ENCODE measurements at places on chromosomes 13 and 19.

DNA sequence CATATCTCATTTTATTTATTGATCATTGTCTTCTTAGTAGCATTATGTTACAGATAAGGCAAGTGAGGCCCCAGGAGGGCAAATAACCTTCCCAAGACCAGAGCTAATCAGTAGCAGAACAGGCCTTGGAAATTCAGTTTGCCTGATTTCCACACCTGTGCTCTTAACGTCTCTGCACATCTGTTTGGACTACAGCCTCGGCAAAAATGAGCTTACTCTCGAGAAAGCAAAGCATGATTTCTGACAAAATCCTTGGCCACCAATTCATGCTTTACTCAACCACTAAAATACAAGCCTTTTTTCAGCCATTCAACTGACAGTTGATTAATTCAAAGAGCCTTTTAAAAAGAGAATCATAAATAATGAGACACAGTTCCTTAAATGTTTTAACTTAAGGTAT, 309.3 kb upstream of the HTR2A start:
- no peak for DNase-seq

DNA sequence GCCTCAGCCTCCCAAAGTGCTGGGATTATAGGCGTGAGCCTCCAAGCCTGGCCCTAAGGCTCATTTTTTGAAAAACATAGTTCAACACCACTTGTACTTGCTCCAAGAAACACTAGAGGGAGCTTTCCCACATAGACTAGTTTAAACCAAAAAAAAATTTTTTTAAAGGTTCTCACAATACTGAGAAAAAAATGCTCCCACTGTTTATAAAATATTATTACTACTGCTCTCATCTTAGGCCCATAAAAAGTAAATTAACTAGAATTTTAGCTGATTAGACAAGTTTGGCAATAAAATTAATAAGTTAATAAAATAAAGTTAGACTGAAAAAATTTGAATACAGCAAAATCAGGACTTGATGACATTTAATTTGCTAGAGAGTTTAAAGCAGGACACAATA, 109.5 kb downstream of the TBC1D4 start:
- DNase-seq: no peak

DNA sequence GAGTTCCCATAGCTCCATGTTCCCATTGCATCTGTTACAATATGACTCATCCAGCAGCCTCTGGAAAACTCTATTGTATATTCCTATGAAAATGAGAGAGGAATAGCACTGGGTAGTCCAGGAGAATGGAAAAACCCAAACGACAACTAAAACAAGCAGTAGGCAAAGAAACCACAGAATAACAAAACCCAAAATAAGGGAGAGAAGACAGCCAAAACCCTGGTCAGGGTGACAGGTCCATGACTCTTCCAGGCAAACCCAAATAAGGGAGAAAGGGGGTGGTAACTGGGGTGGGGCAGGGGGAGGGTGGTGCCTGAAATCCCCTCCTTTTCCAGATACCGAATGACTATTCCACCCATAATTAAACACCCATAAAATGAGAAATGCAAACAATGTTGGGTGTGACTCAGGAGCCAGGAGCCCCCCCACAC, 4.0 kb upstream of the ZNF8 start:
- DNase-seq: no peak

- DNase-seq: no peak
These were observed 387.4 kb downstream of the PCDH9 start for GRCh38 chr13:66842766-66843165.

GRCh38 chr13:49395451-49395865, 48.4 kb downstream of the CAB39L start:
- no peak for DNase-seq

- peak; percentile 99 for DNase-seq
These were observed 2.1 kb upstream of the RSPH6A start for GRCh38 chr19:45817010-45817724.

- peak; percentile 36 for DNase-seq
These were observed 36.4 kb upstream of the IGSF23 start for GRCh38 chr19:44576843-44577565.

- no peak for DNase-seq
These were observed 470.7 kb upstream of the SLITRK1 start for GRCh38 chr13:84352946-84353345.

DNA sequence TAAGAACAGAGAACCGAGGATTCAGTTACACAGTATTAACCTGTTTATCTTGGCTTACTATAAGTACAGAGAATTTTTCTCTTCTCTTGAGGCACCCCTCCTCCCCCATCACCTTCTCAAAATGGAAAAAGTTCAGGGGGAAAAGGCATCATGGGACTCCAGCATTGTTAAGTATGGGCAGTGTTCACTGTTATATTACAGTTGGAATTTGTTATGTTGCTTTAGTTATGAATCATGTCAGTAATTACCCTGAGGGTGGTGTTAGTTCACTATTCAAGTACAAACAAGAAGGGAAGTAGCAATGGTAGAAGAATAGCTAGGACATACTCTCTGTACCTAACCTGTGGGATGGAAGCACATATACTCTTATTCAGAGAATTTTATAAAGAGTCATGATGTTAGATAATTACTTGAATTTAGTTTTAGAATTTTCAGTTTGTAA, 12.0 kb downstream of the LPAR6 start:
- no peak for DNase-seq

- DNase-seq: no peak
These were observed 209.4 kb downstream of the ITGBL1 start for GRCh38 chr13:101661839-101662238.

- DNase-seq: no peak
These were observed 88.2 kb downstream of the AKAP11 start for GRCh38 chr13:42360046-42360574.

DNA sequence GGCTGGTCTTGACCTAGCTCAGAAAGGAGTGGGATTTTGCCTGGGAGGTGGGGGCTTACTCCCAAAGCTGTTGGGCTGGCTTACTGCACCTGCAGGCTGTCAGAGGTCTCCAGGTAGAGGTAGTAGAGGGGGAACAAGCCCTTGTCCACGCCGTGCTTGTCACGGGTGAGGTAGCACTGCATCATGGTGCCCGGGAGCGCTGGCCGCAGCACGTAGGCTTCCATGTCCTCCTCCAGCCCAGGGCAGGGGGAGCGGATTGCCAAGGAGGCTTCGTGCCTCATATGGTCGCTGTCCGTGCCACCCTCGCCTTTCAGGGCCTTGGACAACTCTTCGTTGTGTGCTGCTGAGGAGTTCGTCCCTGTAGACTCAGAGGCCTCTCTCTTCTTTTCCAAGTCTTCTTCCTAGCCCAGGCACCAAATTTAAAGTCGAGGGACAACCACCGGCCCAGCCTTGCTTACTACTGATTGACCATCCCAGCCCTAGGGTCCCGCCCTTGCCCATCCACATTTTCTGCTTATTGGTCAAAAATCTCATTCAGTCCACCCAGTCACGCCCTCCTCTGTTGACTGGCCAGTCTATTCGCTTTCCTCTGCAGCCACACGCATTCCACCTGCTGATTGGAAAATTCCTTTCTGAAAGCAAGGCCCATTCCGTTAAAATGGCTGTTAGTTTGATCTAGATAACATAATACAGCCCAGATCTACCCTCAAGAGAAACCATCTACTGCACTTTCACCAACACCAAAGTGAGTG, 10.5 kb downstream of the TULP2 start:
- no peak for DNase-seq

DNA sequence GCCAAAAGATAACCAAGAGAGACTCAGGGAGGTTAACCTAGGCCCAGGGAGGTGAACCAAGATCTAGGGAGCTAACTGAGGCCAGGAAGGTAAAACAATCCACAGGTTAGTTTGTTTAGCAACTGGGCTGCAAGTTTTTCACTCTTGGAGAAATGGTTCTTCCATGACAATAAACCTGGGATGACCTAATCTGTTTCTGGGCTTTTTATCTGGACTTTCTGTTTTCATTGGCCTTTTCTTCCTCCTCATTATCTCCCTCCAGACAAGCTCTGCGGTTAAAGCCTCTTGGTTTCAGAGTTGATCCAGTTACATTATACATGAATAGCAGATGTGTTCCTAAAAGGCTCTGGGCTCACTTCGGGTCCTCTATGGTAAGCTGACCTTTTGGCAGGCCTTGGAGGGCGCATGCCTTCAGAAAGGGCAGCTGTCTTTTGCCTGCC, 44.2 kb downstream of the PCDH8 start:
- DNase-seq: no peak

GRCh38 chr13:39510316-39510695, 92.7 kb downstream of the LHFPL6 start:
- no peak for DNase-seq

- DNase-seq: no peak
These were observed 43.5 kb upstream of the SHISA2 start for GRCh38 chr13:26095338-26095737.

DNA sequence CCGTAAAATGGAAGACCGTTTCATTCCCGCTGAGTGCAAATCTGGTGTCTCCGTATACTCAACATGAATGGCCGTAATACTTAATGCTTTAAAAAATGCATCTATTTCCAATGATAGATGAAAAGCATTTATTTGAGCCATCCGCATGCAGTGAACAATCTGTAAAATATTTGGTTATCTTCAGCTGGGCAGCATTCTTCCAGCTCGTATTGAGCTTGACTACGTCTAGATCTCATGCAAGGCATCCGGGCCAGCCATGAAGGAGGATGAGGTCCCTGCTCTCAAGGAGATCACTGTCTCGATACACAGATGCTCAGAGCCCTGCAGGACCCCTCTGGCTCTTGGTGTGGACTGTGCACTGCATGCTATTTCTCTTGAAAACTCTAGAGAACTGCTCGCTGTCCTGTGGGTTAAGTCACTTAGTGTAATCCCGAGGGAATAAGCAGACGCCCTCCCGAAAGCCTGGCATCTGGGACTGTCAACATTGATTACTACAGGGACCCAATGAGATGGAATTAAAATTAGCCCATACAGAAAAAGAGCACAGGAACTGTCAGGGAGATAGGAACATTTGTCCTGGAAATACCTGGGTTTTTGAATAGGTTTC, 112.4 kb upstream of the RNF113B start:
- no peak for DNase-seq

DNA sequence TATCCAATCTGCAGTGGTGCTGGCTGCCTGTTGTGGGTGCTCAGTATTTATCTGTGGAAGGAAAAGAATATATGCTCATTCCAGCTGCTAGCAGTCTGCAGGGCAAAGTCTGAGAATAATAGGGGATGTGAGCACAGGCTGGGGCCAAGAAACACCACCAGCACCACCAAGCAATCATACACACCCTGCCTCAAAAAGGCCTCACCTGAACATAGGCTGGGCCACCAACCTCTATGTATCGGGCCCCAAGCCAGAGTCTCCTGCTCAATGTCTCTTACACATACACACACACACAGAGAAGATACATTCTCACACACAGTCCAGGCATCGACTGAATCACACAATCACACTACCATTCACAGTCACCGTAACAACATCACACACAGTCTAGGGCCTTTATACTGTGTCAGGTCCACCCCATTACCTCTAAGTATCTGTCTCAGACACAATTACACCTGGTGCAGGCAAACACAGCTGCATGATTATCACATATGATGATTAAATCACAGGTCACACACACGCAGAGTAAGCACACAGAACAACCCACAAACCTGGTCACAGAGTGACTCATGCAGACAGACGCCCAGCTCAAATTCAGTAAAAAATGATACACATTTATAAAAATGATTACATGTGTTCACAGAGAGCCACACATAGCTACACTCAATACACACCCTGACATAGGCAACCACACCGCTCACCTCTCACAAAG, 1.3 kb upstream of the ZSCAN22 start:
- no peak for DNase-seq

DNA sequence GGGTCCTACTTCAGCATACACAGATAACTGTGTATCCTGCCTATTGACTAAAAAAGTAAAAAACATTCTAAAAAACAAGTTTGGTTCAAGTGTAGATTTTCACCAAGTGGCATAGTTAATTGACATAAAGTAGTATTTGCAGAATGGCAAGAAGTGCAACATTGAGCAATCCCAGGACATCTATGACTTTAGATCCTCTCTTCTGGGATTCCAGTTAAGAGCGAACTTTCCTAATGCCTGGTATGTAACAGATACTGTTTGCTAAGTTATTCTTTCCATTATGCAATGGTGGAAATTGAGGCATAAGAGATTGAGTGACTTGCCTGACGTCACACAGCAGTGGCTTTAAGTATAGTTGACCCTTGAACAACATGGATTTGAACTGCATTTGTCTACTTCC, 96.1 kb downstream of the ZMYM2 start:
- no peak for DNase-seq

DNA sequence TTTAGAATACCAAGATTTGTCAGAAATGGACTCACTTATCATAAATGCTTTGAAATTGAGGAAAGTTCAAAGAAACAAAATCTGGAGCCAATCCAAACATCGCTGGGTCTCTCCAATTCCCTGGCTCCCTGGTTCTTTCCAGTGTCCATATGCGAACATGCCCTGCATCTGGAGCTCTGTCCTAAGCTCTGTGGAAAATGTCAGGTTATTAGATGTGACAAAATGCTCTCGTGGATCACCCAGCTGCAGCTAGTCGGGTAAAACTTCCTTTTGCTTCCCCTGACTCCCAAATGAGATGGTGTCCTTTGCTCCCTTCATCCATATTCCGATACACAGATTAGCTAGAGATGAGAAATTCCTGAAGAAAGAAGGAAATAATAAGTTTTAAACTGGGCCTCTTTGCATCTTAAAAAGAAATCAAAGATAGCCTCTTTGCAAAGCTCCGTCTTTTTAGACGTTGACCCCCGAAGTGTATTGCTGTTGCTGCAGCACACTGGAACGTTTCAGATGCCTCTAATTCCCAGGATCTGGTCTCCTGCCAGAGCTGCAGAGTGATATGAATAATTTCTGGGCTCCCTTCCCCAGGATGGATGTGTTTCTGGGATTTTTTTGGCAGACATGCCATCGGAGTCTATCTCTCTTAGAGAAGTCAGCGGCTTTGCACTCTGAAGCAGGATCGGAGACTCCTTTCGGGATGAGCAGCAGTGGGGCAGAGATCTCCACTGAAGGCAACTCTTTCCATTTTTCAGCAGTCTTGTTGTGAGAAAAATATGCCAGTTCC, 102.9 kb downstream of the TEX26 start:
- no peak for DNase-seq

DNA sequence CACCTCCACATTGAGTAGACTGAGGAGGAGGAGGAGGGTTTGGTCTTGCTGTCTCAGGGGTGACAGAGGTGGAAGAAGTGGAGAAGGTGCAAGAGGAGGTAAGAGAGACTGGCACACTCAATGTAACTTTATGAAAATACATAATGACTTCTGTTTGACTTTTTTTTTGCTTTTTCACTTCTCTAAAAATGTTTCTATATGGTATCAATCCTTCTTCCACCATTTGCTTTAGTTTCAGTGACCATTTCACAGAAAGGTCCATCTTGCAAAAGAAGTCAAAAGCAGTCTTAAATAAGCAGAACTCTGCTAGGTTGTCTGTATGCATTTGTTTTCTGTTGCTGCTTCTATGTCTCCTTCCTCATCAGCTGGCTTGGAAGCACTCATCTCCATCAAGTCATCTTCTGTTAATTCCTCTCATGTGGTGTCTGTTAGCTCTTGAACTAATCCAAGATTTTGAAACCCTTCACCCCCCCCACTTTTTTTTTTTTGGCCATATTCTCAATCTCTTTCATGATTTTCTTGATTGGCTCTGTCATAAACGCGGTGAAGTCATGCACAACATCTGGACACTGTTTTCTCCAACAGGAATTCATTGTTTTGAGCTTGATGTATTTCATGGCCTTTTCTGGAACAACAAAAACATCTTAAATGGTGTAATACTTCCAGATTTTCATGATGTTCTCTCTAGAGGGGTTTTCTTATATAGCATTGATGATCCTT, 80.8 kb downstream of the KL start:
- no peak for DNase-seq
